ENCODE measurements at places on chromosomes 13 and 19.

- peak; percentile 39 for DNase-seq
These were observed 1.1 kb upstream of the MED26 start for GRCh38 chr19:16628984-16629691.

- no peak for DNase-seq
These were observed 152.4 kb downstream of the LMO7 start for GRCh38 chr13:75788481-75788981.

DNA sequence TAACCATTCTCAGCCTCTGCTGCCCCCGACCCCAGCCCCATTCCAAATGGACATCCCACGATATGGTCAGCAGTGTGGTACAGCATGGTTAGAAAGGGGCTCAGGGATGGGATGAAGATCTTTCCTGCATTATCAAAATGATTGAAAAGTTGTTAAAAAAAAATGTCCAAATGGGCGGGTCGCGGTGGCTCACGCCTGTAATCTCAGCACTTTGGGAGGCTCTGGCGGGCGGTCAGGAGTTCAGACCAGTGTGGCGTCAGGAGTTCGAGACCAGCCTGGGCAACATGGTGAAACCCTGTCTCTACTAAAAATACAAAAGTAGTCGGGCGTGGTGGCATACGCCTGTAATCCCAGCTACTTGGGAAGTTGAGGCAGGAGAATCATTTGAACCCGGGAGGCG is 54.3 kb upstream of the ZNF254 start:
- DNase-seq, result no peak

DNA sequence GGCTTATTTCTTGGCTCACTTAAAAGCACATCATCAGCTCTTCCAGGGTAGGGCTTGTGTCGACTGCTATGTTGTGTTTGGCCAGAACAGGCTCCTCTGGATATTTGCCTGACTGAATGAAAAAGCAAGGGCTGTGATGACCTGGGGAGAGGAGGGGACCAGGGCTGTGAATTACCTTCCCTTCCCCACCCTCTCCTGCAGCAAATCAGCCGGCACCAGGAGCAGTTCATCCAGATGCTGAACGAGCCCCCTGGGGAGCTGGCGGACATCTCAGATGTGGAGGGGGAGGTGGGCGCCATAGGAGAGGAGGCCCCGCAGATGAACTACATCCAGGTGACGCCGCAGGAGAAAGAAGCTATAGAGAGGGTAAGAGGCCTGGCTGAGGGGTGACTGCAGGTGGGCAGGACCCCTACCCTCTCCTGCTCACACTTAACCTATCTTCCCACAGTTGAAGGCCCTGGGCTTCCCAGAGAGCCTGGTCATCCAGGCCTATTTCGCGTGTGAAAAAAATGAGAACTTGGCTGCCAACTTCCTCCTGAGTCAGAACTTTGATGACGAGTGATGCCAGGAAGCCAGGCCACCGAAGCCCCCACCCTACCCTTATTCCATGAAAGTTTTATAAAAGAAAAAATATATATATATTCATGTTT is 4.4 kb downstream of the GADD45GIP1 start:
- no peak for DNase-seq

DNA sequence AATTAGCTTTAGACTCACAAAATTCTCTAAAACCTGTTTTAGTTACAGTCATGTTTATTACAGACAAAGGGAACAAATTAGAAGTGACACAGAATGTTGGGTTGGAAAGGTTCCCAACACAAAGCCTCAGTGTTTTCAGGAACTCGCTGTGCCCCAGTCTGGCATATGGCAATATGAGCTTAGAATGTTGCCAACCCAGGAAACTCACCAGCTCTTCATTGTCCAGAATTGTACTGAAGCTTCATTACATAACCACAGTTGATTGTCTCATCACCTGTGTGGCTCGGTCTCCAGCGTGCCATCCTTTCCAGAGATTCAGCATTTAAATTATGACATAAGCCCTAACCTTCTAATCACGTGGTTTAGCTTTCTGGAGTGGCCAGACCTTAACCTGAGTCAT is 19.1 kb downstream of the ZNF264 start:
- DNase-seq, result no peak

DNA sequence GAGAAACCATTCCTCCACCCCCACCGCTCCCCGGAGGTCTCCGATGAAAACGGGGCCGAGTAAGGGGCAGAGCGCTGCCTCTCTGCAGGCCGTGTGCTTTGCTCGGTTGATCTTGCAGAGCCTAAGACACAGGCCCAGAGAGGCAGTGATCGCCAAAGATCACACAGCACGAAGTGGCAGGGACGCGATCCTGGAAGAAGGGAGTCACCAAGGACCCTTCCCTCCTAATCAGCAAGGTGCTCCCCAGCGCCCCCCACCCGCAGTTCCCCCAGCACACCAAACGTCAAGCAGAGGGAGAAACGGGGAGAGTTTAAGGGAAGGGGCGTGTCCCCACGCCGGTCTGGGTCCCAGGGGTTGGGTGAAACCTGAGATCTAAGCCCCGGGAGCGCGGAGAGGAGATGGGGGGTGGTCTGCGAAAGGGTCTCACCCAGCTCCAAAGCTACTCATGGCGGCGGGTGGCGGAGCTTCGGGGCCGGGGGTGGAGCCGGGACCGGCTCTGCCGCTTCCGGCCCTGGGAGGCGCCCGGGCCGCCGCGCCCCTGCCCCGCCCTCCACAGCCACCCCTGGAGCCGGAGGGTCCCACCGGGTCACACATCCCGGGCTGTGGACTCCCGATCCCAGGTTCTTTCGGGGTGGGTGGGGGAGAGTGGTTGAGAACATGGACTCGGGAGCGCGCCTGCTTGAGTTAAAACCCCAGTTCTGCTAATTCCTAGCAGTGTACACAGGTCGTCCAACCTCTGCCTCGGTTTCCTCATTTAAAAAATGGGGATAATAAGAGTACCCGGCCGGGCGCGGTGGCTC is at the start of gene EML2:
TSS of gene EML2 (minus strand) at position 468 of the 800 bp plus-strand sequence. CDS start at position 447, 21 bp downstream.
- DNase-seq, result peak; percentile 41

DNA sequence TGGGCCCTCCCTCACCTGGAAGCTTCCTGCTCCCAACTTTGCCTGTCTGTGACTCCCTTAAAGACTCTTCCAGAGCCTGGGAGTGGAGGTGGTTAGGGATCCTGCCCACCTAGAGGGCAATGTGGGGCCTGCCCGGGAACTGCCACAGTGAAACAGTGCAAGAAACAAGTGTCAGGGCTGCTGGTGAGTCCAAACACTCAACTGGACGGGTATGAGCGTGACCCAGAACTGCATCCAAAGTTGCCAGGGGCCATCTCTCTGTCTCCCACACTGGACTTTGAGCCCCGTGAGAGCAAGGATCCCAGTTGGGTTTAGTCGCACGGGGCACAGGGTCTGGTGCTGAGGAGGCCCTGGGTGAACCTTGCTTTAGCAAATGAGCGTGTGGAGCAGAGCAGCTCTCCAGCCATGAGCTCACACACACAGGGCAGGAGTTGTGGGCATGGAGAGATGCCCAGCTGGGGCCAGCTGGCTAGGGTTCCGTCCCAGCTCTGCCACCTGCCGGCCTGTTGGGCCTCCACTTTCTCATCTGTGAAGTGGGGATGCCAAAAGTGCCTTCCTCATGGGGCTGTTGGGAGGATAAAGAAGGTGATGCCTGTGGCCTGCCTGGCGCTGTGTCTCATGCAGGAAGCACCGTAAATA is 2.8 kb upstream of the NUMBL start:
- no peak for DNase-seq

DNA sequence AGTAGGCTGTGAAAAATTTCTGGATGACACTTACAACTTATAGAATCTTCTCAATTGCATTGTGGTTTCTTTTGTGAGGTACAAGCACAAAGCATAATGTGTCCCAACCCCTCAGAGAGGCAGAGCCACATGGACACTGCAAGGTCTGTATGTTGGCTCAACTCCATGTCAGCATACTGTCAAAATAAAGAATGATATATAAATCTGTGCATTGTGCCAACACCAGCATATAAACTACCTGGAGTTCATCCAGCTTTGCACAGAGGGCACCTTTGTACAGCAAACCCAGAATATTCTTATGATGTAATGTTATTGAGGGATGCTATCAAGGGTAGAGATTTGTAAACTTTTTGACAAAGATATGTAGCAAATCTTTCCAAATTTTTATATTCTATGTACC is 1065.8 kb upstream of the MIR17HG start:
- DNase-seq, result no peak

GRCh38 chr13:80685942-80686341 is 345.0 kb upstream of the SPRY2 start:
- DNase-seq, result no peak

GRCh38 chr19:47111006-47111621 is 2.5 kb downstream of the ZC3H4 start:
- peak; percentile 37 for DNase-seq

DNA sequence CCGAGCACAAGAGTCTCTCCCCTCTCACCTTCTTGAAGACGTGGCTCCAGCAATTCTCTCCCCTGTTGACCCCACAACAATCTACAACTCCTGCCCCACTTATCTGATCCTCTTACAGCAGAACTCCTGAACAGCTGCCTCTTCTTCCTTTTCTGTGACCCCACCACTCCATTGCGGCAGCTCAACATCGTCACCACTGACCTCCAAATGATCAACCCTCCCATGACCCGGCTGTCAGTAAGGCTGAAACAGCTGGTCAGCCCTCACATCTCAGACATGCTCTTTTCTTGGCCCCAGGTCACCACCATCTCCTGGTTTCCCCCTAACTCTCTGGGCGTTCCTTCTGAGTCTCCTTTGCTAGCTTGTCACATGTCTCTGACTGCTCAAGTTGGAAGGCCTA is 1.8 kb downstream of the EXOSC5 start:
- DNase-seq, result no peak

DNA sequence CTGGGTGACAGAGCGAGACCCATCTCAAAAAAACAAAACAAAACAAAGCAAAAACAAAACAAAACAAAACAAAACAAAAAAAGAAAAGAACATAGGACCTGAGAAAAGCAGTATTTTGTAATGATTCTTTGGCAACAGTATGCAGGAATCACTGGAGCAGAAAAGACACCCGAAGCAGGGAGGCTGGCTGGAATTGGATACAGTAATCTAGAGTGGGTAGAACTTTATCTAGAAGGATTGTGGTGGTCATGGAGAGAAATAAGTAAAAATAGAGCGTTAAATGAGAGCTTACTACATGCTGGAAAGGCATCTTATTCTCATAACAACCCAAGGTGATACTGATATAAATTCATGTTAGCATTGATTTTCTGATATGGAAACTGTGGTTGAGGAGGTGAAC is 51.2 kb downstream of the KLF5 start:
- DNase-seq, result no peak

Data from KBM-7 (cell line).